Chondrocyte (in vitro differentiated cells): ENCODE measurements at places on chromosomes 2 and 18. TPM values are rescaled to one million over a fixed set of nuclear protein-coding genes. Genes with fewer than 3 reads are reported as not detected.
A peak's percentile ranks its signal among the peaks of the same experiment; 100 is the strongest.

The ALPI gene
- not detected in 3 replicates for total RNA-seq

- H3K4me1 ChIP-seq, result peaks cover 15% of the 10 kb centered on the region
- no peak overlapping the region for H3K4me3 ChIP-seq
- no peak for DNase-seq
- peaks cover 2% of the 10 kb centered on the region for H3K27me3 ChIP-seq
These were observed 62.1 kb upstream of the XDH start for GRCh38 chr2:31476511-31477180.

DNA sequence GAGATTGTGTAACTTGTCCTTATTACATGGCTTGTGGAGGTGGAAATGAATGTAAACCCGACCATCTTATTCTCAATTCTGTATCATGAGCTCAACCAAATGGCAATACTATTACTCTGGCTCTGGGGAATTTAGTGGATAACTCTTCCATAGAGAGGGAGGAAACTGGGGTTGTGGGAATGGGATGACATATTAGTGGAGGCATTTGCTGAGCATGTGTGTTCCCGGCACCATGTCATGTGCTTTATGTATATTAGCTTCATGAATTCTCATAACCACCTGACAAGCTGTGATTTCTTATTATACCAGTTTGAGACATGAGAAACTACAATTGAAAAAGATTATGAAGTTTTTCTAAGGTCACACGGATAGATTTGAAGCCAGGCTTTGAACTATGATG lies 112.8 kb upstream of the TMEFF2 start:
- no peaks in the 10 kb centered on the region for H3K27me3 ChIP-seq
- no peak overlapping the region for H3K4me3 ChIP-seq
- no peak for DNase-seq
- H3K4me1 ChIP-seq, result no peaks in the 10 kb centered on the region
- H3K27ac ChIP-seq, result no peak overlapping the region

DNA sequence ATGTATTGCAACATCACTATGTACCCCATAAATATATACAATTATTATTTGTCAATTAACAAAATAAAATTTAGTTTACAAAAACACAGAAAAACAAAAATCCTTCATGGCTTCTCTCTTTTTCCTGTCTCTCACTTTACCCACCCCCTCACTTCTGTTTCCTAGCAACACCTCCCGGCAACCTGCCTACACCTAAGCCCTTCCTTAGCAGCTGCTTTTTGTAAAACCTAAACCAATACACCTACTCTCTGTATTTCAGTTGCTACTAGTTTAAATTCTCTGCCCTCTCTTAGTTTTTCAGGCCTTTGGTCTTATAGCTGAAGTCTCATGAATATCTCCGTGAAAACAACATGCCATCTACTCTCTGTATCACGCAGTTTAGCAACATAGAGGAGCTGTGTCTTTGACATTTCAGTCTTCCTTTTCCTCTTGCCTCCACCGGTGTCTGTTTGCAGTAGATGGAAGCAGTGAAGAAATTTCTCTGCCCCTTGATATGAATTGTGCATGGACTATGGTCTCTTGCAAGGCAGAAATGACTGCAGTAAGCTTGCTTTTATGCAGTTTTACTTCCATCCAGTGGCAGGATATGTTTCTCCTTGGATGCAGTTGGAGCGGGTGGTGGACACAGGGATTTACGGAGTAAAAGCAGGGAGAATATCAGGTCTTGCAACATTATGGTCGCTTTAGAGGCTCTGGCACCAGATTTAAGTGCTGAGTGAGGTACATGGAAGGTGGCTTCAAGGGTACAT lies 42.0 kb upstream of the ZDBF2 start:
- no peak for DNase-seq
- H3K4me1 ChIP-seq, result peaks cover 9% of the 10 kb centered on the region
- no peak overlapping the region for H3K27ac ChIP-seq

- peak overlapping the region; percentile 68 for H3K27ac ChIP-seq
- peaks cover 17% of the 10 kb centered on the region for H3K4me1 ChIP-seq
- H3K27me3 ChIP-seq, result no peaks in the 10 kb centered on the region
These were observed 55.9 kb upstream of the NARS1 start for GRCh38 chr18:57677262-57678211.

DNA sequence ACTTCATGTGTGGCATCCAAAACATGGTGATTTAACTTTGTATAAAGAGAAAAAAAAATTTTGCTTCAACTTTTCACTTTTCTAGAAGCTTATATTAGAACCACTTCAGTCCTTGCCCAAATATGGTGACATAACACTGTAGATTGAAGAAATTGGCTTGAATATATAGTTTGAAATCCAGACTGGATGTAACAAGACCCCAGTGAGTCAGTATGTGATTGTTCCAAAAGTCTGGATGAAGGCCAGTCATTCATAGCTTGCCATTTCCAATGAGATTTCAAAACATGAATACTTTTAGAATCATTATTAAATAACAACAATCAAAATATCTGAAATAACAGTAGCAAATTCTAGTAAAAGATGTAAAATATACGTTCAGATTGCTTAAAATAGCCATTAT lies 104.8 kb upstream of the FN1 start:
- peaks cover 70% of the 10 kb centered on the region for H3K4me1 ChIP-seq
- DNase-seq, result no peak
- peaks cover 1% of the 10 kb centered on the region for H3K36me3 ChIP-seq
- H3K27ac ChIP-seq, result peak overlapping the region; percentile 66

DNA sequence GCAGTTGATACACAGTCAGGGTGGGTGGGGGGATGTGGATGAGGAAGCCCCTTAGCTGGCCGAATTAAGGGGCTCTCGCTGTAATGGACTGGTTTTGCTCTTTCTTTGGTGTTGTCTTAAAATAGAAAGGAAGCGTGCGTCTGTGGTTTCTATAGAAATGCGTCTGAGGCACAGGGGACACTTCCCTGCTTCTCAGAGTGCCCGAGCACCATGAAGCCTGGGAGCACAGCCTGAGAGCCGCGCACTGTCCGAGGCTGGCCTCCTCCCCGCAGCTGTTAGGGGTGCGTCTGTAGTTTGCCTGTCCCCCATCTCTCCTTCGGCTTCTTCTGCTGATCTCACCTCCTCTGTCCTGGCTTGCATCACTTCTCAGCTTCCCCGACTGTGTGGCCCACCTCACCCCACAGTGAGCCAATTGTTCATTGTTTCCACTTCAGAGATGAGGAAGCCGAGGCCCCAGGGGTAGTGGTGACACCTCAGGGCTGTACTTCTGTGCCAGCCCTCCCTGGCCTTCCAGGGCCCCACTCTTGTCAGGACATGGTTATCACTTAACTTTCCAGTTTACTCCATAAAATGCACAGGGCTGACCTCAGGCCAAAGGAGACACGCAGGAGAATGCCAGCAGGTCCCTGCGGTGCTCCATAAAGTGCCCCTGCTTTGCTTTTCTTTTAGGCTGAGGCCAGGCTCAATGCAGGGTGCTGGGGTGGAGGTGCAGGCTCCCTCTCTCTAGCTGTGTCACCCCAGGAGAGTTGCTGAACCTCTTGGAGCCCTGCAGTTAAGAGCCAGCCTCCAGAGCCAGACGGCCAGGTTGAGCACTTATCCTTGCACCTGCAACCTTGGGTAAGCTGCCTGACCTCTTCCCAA lies 210.6 kb downstream of the SEPTIN10 start:
- H3K4me1 ChIP-seq, result peaks cover 49% of the 10 kb centered on the region
- peaks cover 44% of the 10 kb centered on the region for H3K36me3 ChIP-seq
- H3K4me3 ChIP-seq, result no peak overlapping the region

- no peak overlapping the region for H3K4me3 ChIP-seq
- H3K27ac ChIP-seq, result no peak overlapping the region
- DNase-seq, result no peak
- H3K4me1 ChIP-seq, result peaks cover 7% of the 10 kb centered on the region
These were observed 285.4 kb upstream of the MGAT5 start for GRCh38 chr2:133968446-133968845.

The COL4A3 gene
- total RNA-seq, result 1.2 to 6.8 TPM (median 1.4 TPM) in 3 replicates

GRCh38 chr2:31802711-31803110 lies 208.1 kb downstream of the MEMO1 start:
- H3K4me1 ChIP-seq, result no peaks in the 10 kb centered on the region
- H3K36me3 ChIP-seq, result no peaks in the 10 kb centered on the region
- no peaks in the 10 kb centered on the region for H3K27me3 ChIP-seq
- H3K27ac ChIP-seq, result no peak overlapping the region
- no peak overlapping the region for H3K4me3 ChIP-seq
- no peak for DNase-seq

DNA sequence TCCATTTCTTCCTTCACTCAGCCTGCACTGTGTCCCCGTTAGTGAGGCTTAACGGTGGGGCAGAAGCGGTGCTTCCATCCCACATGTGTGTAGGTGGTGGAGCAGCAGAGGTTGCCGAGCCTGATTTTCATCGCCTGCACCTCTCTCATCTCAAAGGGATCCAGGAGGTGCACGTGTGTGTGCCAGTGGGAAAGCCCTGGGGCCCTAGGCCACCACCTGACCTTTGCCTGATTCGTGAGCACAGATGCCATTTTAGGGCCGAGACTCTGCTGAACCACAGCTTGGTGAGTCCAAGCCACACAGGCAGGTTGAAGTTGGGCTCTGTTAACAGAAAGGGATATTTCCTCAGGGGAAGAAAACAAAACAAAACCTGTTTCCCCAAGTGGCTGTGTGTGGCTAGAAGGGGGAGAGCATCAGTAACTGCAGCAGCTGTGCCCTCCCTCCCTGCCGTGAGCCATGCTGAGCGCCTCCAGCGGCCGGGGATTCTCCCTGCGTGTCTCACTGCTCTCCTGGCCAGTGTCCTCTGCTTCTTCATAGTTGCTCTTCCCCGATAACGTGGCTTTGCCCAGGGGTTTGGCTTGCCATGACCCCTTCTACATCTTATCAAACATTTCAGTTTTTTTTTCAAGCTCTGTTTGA lies 81.5 kb downstream of the MAPRE2 start:
- H3K36me3 ChIP-seq, result peaks cover 1% of the 10 kb centered on the region
- no peaks in the 10 kb centered on the region for H3K27me3 ChIP-seq
- H3K27ac ChIP-seq, result no peak overlapping the region
- no peak overlapping the region for H3K4me3 ChIP-seq

DNA sequence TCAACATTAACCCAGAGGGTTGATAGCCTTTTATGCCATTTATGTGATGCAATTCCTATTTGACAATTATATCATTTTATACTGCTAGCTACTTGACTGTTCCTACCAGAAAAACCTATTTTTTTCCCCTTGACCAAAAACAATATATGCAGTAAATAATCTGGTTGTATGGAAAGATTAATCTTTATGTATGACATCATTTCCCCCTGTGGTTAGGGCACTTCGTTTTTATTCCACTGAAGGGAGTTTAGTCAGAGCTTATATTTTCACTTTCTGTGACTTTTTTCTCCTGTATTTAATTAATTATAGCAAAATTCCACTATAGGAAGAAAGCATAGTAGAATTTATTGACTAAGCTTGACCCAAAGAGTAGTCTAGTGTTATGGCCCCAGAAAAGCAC lies 107.6 kb downstream of the HAUS1 start:
- H3K4me3 ChIP-seq, result no peak overlapping the region
- DNase-seq, result no peak
- H3K27ac ChIP-seq, result no peak overlapping the region
- no peaks in the 10 kb centered on the region for H3K27me3 ChIP-seq
